ENCODE measurements at places on chromosomes 12 and 14.

- no peak for DNase-seq
Observed at GRCh38 chr14:59281609-59282377, 93.3 kb downstream of the DAAM1 start.

DNA sequence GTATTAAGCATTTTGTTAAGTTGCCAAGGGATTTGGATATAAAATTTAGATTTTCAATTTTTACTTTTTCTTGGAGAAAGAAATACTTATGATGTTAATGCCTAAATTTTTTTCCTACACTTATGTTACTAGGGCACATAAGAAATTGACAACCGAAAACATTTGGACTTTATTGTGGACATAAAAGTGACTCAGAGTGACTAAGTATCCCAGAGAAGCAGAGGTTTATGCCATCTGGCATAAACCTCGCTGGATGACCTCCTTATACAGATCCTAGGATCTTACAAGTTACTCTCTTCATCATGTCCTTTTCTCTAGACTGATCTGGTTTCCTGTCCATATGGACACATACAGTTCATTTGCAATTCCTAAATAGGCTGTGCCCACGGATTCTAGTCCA, 89.8 kb downstream of the RERG start:
- no peak for DNase-seq

- no peak for DNase-seq
Observed at GRCh38 chr14:81797315-81797714, 263.7 kb upstream of the SEL1L start.

DNA sequence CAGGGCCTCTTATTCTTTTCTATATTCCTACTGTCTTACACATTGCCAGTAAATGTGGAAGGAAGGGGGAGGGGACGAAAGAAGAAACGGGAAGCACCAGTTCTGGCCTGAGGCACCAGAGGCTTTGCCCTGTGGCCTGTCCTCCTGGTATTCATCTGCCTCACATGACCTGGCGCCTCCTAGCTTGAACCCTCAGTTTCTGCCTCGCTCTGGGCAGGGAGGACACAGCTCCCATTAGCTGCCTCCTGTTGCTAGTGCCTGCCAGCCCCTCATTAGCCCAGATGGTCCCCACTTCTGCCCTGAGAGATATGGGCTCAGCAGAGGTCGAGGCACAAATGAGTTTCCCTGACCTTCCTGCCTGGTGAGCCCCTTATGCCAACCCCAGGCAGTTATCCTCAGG, 3.0 kb upstream of the PLEKHG6 start:
- peak; percentile 51 for DNase-seq

DNA sequence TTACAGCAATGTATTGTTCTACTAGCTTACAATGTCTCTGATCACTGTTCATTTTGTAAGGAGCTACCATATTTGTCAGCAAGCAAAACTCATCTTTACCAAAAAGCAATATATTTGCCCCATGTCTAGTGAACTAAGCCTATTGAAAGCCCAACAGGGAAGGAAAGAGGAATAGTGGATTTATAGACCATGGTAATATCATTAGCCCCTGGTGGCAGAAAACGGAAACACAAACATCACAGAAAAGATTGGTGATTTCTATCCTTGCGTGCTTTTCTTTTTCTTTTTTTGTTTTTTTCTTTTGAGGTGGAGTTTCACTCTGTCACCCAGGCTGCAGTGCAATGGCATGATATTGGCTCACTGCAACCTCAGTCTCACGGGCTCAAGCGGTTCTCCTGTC, 1562.4 kb upstream of the TMEM132C start:
- DNase-seq, result no peak

GRCh38 chr14:54050759-54051158, 94.1 kb upstream of the BMP4 start:
- no peak for DNase-seq

- peak; percentile 66 for DNase-seq
Observed at GRCh38 chr14:72948481-72949138, 22.3 kb downstream of the DCAF4 start.

GRCh38 chr12:52023182-52023975, 16.6 kb downstream of the TAMALIN start:
- DNase-seq, result peak; percentile 87

GRCh38 chr12:80217011-80217535, 117.7 kb downstream of the OTOGL start:
- DNase-seq, result peak; percentile 23

- DNase-seq, result no peak
Observed at GRCh38 chr12:80679346-80680131, 27.9 kb upstream of the MYF6 start.

GRCh38 chr12:52191841-52192791, at the start of gene KRT80:
KRT80 (minus strand) TSS chr12:52192014; CDS start chr12:52191902, 112 bp downstream.
- DNase-seq, result no peak

DNA sequence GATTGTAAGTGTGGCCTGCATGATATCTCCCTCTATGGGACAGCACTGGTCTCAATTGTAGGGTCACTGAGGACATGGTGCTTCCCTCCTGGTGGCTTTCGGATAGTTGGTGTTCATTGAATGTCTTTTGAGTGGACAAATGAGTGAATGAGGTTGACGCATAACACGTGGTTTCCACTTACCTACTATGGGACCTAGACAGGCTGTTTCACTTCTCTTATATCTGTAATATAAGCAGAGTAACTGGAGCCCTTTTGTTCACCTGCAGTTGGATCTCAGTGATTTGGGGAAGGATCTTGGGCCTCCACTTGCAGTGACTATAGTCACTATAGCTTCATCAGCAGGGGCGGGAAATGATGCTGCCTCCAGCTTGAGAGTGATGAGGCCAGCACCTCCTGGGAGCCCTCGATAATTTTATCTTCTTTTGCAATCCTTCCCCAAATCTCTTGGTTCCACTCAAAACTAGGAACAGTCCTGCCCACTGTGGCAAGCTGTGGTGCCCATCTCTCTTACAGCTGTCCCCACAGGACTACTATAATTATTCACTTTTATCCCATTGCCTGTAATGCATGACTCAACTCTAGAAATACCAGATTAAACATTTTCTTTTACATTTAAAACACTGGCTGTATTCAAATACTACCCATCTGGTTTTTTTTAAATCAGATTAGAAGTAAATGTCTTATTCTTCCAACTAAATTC, 242.9 kb downstream of the CHST11 start:
- no peak for DNase-seq

- DNase-seq, result no peak
Observed at GRCh38 chr12:121927813-121928212, 9.4 kb downstream of the CFAP251 start.

DNA sequence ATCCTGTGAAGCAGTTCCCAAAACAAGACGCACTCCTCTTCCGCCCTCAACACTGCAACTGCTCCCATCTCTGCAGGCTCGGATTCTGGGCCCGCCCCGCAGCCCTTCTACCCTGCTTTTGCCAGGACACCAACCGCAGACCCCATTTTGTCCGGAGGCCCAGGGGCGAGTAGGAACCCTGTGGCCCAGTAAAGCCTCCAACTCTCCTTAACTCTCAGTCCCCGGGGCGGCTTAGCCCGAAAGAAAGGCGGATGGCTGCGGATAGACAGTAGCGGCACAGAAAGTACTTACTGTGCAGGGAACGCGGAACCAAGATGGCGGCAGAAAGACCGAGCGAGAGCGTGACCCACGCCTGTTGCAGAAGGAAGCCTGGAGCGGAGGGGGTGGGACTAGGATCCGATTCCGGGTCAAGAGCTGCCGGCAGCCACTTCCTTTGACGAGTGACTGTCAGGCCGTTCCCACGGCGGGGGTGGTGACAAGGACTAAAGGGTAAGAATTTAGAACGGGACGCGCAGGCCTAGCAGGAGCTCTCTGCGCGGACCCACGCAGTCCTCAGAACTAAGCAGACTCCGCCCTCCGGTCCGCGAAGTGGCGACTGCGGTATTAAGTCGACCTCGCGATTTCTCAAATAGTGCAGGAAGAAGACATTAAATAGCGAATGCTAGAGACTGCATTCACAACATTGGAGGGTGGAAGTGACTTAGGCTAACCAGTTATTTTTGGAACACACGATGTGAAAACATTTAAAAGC, at the start of gene NACA:
TSS of gene NACA (minus strand) at position 328 of the 751 bp plus-strand sequence. CDS start 778 bp downstream, outside the sequence.
- peak; percentile 97 for DNase-seq

GRCh38 chr12:124597041-124597440, 29.6 kb upstream of the NCOR2 start:
- DNase-seq, result no peak

- DNase-seq, result no peak
Observed at GRCh38 chr14:85471744-85472143, 58.2 kb upstream of the FLRT2 start.

GRCh38 chr12:75823475-75823874, 208.1 kb downstream of the PHLDA1 start:
- no peak for DNase-seq

DNA sequence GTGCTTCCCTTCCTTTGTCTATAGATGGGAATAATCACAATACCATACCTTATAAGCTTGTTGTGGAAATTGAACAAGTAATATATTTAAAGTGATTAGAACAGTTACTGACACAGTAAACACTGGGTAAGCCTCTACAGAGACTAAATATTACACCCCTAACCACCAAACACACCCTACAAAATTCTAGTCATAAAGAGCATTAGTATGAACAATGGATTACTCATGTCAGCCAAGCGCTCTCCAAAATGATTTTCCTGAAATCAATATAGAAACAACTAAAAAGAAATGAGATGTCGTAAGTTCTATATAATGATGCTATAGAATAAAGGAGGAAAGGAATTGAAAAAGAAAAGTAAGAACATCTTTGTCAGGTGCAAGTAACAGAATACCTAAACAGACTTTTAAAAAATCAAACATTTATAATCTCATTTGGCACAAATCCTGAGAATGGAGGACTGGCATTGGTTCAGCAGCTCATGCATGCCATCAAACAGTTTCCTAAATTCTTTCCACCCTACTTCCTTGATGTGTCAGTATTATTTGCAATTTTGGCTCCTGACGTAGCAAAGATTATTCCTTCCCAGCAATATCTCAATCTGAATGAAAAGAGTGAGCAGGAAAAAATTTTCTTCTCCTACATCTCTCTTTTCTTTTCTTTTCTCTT, 118.0 kb downstream of the SINHCAF start:
- no peak for DNase-seq

DNA sequence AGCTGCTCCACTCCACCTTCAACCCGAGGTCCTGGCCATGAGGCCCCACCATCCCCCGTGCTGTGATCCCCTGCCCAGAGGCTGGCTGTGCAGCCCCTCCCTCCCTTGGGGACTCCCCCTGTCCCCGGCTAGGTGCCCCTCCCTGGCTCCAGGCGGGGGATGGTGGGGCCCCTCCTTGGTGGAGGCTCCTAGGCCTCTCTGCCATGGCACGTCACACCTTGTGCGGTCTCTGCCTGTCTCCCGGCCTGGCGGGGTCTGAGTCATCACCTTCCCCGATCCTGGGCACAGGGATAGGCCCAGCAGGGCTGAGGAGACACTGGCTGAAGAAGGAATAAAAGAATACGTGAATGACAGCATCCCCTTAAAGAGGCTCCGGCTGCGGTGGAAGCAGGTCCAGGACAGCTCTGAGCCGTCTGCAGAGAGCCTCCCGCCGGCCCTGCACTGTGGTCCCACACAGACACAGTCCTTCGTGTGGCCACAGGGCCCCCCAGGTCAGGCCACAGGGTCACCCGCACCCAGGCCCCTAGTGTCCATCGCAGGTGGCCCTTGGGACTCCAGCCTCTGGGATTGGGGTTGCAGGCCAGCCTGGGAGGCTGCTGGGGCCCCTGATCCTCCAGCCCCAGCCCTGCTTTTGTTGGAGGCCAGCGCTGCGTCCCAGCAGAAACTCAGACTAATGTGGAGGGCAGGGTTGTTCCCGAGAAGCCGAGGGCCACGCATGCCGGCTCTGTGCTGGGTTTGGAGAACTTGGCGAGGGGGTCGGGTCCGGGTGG, 43.6 kb downstream of the KIF26A start:
- DNase-seq, result no peak

- no peak for DNase-seq
Observed at GRCh38 chr14:75885829-75886228, 96.0 kb downstream of the TGFB3 start.

DNA sequence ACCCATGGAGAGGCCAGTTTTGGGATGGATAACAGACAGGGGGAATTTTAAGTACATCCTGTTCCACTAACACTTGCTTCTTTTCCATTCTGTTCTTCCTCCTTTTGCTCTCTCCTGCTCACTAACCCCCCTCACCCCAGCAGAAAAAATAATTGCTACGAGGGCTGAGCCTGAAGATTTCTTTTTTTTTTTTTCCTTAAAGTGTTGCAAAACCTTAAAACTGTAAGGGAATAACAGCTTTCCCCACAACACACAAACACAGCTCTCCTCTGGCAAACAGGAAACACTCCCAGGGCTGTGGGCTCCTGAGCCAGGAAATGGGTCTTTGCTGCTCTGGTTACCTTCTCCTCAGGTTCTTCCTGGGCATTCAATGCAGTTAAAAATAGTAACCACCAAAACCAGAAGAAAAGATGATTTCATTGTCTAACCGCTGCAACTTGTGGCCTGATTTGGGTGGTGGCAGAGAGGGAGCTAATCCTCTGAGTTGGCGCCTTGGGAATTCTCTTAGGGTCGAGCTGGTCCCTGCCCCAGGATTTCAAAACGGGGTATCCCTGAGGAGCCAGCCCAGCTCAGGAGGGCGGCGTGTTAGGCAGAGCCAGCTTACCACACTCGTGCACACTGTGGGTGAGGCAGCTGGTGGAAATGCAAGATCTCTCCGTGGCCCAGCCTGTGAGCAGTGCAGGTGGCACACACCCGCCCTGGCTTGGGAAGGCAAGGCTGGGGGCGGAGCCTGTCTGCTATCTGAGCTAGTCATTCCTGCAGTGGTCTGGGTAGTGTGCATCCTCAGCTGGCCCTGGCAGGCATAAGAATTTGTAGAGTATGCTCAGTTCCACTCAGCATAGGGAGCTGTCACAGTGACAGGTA, 17.1 kb upstream of the EMP1 start:
- DNase-seq, result peak; percentile 98

DNA sequence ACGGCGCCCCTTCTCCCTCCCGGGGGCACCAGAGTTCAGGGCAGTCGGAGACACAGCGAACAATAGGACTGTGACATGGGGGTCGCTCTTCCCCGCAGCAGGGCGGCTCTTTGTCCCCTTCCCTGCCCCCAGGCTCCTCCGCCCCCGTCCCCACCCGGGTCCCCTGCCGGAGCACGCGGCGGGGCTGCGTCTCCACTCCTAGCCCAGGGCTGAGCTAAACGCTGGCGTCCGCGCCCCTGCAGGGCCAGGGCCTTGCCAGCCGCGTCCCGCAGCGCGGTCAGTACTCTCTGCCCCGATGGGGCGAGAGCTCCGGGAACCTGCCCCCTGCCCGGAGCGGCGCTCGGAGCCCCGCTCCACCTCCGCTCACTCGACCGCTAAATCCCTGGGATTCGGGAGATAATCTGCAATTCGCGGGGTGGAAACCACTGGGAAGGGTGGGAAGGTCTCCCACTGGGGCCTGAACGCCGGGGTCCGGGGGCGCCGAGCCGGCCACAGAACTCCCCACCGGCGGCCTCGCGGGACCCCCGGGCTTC, 825 bp upstream of the CCDC85C start:
- DNase-seq, result no peak

GRCh38 chr12:87848248-87848868, 180.8 kb downstream of the C12orf50 start:
- peak; percentile 80 for DNase-seq

GRCh38 chr14:26255213-26255612, 342.6 kb downstream of the NOVA1 start:
- no peak for DNase-seq

- DNase-seq, result no peak
Observed at GRCh38 chr14:100287202-100287997, 18.8 kb downstream of the SLC25A29 start.

GRCh38 chr14:89138846-89139245, 278.2 kb downstream of the FOXN3 start:
- DNase-seq, result no peak
